Activated T-cell treated with anti-CD3 and anti-CD28 coated beads for 24 hours (primary cell): ENCODE measurements at places on chromosomes 5 and 9.

GRCh38 chr9:5719100-5719926 lies 90.4 kb downstream of the RIC1 start:
- DNase-seq = no peak

GRCh38 chr5:58469896-58470295 lies 10.0 kb upstream of the PLK2 start:
- no peak for DNase-seq

- DNase-seq = no peak
Observed at GRCh38 chr5:174767670-174768069, 43.3 kb downstream of the MSX2 start.

DNA sequence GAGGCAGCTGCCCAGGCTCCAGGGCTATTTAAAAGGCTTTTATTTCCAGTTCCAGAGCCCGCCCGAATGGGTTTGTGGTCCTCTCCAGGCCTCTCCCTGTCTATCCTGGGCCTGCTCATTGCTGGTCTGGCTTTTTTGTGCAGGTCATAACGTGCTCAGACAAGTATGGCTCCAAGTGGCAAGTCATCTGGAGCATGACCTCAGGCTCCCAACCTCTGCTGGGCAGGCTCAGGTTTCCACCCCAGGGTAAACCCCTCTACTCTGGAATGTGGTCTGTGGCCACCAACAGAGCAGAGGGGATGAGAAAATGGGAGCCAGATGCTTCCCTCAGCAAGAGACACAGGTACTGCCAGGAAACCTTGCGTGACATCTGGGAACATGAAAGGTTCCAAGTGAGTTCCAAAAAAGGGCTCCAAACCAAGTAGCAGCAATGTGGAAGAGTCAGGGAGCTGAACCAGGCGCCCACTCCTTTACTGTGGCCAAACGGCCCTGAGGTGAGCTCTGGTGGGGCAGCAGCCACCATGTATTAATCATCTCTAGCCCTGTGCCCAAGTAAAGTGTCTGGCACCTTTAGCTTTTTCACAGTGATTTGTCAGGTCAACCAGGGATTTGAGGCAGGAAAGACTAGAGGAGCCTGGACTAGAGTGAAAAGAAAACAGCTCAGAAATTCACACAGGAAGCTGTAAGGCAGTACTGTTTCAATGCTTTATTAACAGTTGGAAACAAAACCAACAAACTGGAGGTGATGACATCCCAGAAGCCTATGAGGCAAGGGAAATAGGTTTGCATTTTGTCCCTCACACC lies 25.7 kb downstream of the PCDHGC5 start:
- DNase-seq = no peak

- no peak for DNase-seq
Observed at GRCh38 chr5:79630444-79630843, 18.2 kb downstream of the TENT2 start.
